ENCODE measurements at places on chromosomes 2 and 18. TPM values are rescaled to one million over a fixed set of nuclear protein-coding genes. Genes with fewer than 3 reads are reported as not detected.

- no peak for DNase-seq
These were observed 25.7 kb downstream of the RAB10 start for GRCh38 chr2:26059542-26059941.

The CHRND gene
- not detected for total RNA-seq

The ARHGAP25 gene
- total RNA-seq, result 5.8 TPM

The MAIP1 gene
- 24.8 TPM for total RNA-seq

The UGT1A9 gene
- total RNA-seq, result not detected

The AOX1 gene
- 81.4 TPM for total RNA-seq

GRCh38 chr2:38444247-38444646, 67.2 kb upstream of the ATL2 start:
- no peak for DNase-seq

DNA sequence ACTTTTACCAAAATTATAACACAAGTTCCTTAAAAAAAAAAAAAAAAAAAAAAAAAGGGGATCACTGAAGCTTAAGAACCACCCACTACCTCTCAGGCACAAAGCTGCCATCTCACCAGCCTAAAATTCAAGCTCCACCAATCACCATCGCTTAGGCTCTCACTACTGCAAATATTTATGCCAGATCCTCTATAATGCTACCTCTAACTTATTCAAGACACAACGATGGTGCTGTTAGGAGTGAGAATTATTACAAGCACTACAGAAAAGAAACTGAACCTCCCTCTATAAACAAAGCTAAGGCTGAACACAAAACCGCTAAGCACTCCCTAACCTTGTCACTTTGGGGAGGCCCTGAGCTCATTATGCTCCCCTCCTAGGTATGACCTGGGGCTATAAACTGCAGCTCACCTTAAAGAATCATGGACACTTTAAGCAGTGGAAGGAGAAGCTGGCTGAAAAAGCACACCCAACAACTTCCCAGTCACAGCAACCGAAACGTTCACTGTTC, 3.6 kb downstream of the FZD5 start:
- no peak for DNase-seq

DNA sequence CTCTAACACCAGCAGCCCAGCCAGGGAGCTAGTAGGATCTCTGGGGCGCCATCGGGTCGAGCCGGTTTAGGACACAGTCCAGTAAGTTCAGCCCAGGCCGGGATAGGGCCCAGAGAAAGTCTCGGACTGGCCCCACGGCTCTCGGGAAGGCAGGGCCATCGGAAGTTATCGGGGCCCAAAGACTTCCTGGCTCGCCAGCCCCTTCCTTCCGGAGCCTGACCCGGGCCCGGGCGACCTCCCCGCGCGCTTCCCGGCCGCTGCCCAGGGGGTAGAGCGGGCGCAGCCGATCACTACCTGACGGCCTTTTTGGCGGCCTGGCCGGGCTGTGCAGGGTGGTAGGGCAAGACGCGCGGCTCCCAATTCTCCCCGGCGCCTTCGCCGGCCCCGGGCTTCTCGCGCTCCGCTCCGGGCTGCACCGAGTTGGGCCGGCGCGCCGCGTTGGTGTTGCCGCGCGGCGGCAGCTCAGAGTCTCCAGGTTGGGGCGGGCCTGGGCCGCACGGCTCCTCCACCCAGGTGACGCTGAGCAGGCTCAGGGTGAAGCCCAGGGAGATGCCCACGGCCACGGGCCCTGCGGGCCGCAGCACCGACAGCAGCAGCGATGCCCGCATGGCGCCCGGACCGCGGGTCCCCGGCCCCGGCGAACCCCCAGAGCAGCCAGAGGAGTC, 546 bp downstream of the CHPF start:
- DNase-seq, result peak; percentile 31

DNA sequence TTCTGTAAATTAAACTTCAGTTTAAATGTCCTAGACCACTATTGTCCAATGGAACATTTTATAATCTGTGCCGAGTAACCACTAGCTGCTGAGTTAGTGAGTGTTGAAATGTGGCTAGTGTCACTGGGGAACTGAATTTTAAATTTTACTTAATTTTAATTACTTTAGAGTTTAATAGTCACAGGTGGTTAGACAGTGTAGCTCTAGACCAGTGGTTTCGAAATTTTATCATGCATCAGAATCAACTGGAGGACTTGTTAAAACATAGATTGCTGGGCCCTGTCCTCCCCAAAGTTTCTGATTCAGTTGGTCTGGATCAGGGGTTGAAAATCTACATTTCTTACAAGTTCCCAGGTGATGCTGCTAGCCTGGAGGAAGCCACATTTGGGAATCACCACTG, 110.4 kb downstream of the FMNL2 start:
- no peak for DNase-seq

DNA sequence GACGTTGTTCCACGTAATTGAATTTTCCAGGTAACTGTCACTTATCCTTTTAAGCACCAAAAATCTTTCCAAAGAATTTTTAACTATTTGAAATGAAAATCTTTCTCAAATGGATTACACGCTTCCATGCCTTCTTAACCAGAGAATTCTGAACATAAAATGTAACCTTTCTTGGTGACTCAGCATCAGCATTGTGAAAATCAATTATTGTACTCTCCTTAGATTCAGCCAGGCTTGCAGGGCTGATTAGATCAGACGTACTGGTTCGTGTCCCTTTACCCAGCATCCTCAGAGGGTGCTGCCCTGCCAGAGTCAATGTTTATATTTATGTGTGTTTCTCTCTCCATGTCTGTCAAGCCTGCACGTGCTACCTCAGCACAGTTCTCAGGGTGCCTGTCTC, 623.9 kb downstream of the CNTNAP5 start:
- no peak for DNase-seq

GRCh38 chr18:27010784-27011183, 145.3 kb upstream of the AQP4 start:
- DNase-seq, result no peak

- DNase-seq, result no peak
These were observed 44.8 kb upstream of the TFCP2L1 start for GRCh38 chr2:121329786-121330185.

The ZAP70 gene
- total RNA-seq, result not detected

DNA sequence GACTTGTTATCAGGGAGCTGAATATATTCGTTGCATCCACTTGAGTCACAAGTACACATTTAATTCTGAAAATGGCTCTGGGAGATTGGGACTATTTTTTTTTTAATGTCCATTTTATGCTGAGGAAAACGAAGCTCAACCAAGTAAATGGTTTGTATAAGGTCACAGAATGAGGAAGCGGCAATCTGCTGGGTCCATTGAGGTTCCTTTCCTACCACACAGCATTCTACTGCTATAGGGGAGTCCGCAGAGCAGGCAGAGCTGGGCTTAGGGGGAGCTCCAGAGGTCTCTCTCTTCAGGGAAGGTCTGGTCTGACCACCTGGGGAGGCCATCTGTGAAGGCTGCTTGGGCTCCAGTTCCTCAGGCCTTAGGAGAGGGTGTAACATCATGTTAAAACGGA, 77.9 kb downstream of the MCFD2 start:
- DNase-seq, result no peak

DNA sequence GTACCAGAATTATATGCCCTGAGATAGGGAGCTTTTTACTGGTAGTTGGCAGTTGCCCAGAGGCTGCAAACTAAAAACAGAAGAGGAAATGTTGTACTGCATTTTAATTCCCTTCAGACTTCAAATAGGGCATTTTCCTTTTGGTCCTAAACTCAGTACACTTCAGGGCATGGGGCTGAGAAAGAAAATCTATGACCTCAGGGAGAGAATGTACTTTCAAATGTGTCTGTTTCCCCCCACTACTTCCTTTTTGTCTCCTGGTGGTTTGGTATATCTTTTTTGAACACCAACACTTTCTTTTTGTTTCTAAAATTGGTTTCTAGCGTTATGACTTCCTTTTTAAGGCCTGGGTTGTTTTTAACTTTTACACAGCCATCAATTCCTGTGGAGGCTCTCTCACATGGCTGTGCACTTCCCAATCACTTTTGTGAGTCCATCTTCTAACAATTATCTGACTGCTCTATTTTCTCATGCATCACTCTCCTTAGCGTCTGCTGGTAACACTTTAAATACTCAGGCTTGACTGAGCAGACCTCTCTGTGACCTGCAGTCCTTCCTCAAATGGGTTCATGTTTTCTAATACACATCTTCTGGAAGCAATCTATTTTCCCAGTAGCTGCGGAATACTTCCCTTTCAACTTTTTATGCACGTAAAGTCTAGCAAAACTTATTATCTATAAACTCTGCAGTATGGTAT, 596.0 kb downstream of the LRP1B start:
- DNase-seq, result no peak

GRCh38 chr18:35141567-35142274, 99.1 kb upstream of the ZNF397 start:
- DNase-seq, result no peak

DNA sequence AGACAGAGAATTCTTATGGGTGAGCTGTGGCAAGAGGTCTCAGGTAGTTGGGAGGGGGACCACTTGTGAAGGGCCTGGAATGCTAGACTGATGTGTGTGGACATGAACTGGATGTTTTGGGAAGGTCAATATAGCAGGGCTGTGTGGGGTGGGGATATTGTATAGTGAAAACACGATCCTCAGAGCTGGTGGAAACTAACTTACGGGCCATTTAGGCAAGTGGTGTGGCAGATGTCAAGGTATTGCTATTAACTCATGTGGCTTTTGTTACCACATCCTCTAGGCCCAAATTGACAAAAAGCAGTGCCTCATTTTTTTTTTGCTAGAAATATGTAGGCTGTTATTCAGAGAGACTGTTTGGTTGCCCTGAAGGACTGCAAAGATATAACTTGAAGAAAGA, 8.0 kb upstream of the GALNT1 start:
- no peak for DNase-seq

GRCh38 chr18:46716336-46716735, 40.5 kb downstream of the ST8SIA5 start:
- DNase-seq, result no peak

- peak; percentile 64 for DNase-seq
These were observed 106.4 kb downstream of the POLE4 start for GRCh38 chr2:75064691-75065396.

DNA sequence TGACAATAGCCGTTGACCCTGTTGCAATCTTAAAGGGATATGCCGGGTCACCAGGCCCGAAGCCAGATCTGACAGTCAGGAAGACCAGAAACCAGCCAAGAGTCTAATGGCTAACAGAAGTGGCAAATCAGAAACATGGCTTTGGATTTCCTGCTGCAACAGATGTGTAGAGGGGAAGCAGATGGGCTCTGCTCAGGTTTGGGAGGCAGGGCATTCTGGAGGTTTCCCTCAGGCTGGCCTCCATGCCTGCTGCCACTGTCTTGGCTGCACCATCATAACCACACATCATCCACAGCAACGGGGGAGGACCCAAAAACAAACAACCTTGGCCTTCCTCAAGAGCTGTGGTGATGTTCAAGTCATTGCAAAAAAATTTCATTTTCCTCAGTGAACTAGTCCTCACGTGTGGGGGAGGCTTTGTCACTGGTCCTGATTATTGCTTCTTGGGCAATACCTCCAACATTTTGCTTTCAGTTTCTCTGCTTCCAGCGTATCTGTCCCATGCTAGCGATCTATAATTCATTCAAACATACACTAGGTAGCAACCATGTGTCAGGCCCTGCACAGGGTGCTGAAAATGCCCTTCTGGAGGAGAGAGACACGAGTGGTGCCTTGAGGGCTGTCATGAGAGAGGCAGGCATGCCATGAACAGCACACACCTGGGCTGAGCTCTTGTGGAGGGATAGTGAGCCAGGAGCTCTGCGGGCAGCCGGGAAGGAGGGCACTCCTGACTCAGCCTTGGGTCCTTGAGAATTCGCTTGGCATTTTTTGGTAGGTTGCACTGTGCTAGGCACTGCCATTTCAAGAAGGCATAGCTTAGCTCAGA, 48.2 kb upstream of the LGALSL start:
- DNase-seq, result peak; percentile 67

DNA sequence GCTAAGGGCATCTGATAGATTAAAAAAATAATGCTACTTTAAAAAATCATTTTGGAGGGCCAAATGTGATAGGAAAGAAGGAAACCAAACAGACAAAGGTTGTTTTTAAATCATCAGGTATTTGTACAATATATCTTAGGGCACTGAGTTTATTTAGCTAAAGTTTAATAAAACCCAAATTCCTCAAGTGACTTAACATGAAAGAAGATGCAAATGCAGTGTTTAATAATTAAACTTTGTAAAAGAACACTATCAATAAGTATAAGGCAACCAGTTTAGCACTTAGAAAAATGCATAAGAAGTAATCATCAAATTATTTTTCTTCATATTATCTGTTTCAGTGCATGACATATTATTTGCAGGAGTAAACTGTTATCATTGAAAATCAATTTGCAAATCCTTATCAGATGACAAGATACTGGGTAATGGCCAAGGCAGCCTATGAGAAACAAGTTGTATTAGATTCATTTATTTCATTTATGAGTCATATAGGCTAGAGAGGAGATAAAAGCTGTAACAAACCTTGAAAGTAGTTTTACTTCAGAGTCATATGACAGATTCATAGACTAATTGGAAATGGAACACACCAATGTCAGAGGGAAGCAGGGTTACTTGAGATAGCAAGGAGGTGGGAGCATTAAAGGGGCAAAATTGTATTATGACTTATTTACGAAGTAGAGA, 165.5 kb downstream of the GCA start:
- DNase-seq, result peak; percentile 48

DNA sequence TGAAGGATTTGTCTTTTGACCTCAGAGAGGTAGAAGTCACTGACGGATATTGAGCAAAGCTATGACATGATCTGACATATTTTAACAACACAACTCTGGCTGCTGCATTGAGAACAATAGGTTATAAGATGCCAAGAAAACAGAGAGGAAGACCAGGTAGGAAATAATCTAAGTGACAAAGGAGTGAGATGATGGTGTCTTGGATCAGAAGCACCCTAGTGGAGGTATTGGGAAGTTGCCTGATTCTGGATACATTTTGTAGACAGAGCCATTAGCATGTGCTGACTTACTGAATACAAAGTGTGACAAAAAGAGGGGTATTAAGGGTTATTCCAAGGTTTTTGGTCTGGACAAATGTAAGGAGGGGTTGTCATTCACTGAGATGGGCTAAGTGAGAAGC, 1438.1 kb downstream of the DPP10 start:
- no peak for DNase-seq

DNA sequence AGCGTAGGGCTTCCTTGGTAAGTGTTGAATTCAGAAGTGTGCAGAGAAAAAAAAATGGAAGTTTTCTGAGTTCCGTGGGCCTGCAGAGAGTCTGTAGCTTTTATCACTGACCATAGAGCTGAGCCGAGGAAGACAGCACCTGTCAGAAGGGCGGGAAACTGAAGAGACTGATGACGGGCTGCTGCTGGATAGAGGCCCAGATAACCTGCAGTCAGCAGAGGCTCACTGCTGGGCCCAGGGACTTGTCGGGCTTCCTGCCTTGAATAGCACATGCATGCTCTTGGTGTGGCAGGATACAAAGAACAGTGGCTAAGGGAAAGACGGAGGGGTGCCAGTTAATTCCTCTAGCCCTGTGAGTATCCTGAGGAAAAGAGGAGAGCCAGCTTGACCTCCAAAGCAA, 166.4 kb downstream of the MGAT5 start:
- DNase-seq, result no peak

The HOXD12 gene
- not detected for total RNA-seq

- no peak for DNase-seq
These were observed 18.3 kb downstream of the ERBB4 start for GRCh38 chr2:212520340-212520739.

The UGT1A8 gene
- total RNA-seq, result not detected

The SETBP1 gene
- total RNA-seq, result 4.9 TPM

Measured in fibroblast of lung (primary cell).